Stimulated activated CD8-positive, alpha-beta memory T cell treated with anti-CD3 and anti-CD28 coated beads, Interleukin-4, amount 100 ng/mL, for 24 hours (primary cell): ENCODE measurements at places on chromosomes 5 and 9.
A peak's percentile ranks its signal among the peaks of the same experiment; 100 is the strongest.

- no peak for DNase-seq
Observed at GRCh38 chr5:1374030-1374678, 29.3 kb upstream of the CLPTM1L start.

DNA sequence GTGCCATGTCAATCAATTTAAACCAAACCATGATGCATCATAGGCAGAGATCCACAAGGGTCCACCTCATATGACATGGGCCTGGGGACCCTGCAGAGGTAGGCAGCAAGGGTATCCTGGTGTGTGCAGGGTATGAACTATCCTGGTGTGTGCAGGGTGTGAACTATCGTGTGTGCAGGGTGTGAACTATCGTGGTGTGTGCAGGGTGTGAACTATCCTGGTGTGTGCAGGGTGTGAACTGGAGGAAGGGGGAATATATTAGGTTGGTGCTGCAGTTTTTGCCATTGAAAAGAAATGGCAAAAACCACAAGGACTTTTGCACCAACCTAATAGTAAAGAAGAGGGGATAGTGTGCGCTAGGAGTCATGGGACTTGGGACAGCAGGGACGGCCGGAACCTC is 50.0 kb downstream of the MFAP3 start:
- no peak for DNase-seq

DNA sequence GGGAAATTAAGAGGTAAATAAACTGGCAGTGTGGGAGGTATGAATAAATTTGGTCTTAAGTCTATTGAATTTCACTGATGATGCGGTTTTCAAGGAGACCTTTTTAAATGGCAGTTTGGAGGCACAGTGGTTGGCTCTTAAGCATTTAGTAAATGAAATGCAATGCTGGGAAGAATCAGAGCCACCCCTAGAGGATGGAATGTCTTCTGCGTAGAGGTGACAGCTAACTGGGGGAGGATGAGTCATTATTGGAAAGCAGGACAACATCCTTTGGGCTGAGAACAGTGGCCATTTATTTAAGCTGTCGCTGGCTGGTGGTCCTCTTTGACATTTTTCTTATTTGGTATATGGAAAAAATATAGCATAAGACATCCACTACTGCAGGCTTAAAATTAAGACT is 163.2 kb downstream of the SH3GL2 start:
- no peak for DNase-seq

DNA sequence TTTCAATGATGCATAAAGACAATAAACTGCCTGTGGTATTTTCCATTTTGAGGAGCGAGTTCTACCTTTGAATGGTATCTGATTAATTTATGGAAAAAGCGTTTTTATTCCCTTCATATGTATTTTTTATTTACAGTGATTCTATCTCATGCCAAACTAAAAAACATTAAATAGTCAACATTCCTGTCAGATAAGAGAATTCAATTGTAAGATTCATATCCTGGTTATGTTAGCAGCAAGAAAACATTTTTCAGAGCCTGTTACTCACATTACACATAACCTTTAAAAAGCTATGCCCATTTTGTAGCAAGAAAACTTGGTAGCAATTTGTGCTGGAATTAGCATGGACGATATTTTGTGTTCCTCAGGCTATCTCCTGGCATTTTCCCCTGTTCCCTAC is 55.1 kb upstream of the PRLR start:
- no peak for DNase-seq

GRCh38 chr9:82970359-82970758 is 92.6 kb downstream of the RASEF start:
- no peak for DNase-seq

- no peak for DNase-seq
Observed at GRCh38 chr9:130220352-130220751, 45.2 kb upstream of the HMCN2 start.

- DNase-seq, result no peak
Observed at GRCh38 chr5:13661272-13661671, 283.2 kb downstream of the DNAH5 start.

- DNase-seq, result no peak
Observed at GRCh38 chr9:28824432-28824963, 1251.2 kb upstream of the C9orf72 start.

- no peak for DNase-seq
Observed at GRCh38 chr9:131402073-131402472, 8.2 kb downstream of the PRRC2B start.

- DNase-seq, result no peak
Observed at GRCh38 chr9:72173080-72173479, 23.8 kb downstream of the GDA start.

- no peak for DNase-seq
Observed at GRCh38 chr5:180389252-180390101, 36.3 kb upstream of the GFPT2 start.

DNA sequence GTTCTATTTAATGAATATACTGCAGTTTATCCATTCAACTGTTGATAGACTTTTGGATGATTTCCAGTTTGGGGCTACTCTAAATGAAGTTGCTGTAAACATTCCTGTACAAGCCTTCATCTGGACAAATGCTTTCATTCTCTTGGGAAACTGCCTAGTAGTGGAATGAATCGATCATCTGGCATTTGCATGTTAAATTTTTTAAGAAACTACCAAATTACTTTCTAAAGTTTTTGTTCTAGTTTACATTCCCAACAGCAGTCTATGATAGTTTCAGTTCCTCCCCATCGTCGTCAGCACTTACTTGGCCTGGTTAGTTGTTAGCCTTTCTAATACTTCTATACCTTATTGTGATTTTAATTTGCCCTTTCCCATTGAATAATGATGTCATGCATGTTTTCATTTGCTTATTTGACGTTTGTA is 306.3 kb downstream of the FER start:
- no peak for DNase-seq

DNA sequence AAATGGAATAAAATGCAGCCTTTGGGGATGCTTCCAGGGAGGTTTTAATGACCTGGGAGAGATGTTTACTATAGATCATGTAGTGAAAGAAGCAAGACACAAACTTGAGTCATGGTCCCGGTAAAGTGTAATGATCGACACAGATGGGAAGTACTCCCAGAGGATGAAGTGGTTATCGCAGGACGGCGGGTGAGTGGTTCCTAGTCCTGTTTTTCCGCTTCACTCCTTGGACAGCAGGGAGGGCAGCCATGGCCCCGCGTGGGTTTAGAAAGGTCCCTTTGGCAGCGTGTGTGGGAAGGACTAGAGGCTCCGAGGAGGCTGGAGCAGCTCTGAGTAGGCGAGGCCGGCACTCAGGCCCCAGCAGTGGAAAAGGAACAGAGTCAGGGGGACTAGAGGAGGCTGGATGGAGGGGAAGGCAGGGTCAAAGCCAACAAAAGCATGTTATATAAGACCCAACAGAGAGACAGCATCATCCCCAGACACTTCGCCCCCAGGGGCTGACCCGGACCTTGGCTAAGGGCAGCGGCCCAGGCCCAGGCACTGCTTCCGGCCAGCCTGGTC is 49.2 kb upstream of the STXBP1 start:
- DNase-seq, result no peak

GRCh38 chr5:171839112-171839511 is 53.5 kb downstream of the SMIM23 start:
- no peak for DNase-seq

DNA sequence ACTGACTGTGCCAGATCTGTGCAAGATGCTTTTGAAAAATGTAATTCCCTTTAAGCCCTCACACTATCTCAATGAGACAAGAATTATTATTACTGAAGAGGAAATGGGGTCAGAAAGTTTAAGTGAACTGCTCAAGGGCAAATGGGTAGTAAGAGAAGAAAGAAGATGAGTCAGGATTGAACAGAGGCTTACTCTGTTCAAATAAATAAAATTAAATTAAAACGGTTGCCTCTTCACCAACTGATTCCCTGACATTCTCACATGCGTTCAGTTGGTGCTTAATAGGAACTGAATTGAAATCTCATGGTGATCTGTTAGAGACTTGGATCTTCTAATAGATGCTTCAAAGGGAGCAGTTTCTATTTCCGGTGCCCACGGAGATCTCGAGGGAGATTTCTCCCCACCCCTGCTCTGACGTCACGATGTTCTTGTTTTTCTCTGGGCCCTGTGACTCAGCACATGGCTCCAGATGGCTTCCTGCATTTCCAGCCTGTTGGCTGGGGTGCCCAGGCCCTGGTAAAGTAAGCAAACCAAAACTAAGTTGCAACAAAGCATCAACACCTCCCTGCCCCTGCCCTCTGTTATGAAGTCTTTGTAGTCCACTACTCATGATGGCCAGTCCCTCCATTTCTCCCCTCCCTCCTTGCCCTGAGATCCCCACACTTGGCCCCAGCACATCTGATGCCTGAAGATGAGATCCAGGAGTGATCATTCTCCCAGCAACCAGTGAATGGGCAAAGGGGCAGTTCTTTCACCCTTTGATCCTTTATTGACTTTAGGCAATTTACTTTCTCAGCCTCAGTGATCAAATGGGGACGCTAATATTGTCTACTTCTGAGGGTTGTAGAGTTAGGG is 106.1 kb upstream of the CPEB4 start:
- DNase-seq, result peak; percentile 18

- no peak for DNase-seq
Observed at GRCh38 chr9:8234316-8234715, 434.7 kb upstream of the DMAC1 start.

DNA sequence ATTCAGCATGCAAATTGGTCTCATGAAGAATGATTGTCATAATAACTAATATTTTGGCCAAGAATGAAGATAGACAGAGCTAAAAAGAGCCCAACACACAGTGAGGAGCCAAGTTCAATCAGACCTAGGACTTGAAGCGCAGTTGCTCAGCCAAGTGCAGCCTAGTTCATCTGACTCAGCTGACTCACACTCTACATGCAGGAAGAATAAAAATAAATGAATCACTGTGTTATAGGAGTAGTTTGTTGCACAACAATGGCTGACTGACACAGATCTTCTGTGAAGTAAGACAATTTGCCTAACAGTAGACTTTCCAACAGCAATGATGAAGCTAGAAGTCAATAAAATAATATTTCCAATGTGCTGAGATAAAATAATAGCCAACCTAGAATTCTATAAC is 261.5 kb downstream of the CEMIP2 start:
- DNase-seq, result no peak

- DNase-seq, result no peak
Observed at GRCh38 chr5:148511810-148512347, 128.1 kb downstream of the FBXO38 start.

GRCh38 chr5:126851501-126852011 is 74.6 kb downstream of the LMNB1 start:
- no peak for DNase-seq

- DNase-seq, result no peak
Observed at GRCh38 chr5:120927950-120928530, 463.9 kb downstream of the PRR16 start.

GRCh38 chr5:82044010-82044409 is 72.2 kb downstream of the ATG10 start:
- DNase-seq, result no peak

DNA sequence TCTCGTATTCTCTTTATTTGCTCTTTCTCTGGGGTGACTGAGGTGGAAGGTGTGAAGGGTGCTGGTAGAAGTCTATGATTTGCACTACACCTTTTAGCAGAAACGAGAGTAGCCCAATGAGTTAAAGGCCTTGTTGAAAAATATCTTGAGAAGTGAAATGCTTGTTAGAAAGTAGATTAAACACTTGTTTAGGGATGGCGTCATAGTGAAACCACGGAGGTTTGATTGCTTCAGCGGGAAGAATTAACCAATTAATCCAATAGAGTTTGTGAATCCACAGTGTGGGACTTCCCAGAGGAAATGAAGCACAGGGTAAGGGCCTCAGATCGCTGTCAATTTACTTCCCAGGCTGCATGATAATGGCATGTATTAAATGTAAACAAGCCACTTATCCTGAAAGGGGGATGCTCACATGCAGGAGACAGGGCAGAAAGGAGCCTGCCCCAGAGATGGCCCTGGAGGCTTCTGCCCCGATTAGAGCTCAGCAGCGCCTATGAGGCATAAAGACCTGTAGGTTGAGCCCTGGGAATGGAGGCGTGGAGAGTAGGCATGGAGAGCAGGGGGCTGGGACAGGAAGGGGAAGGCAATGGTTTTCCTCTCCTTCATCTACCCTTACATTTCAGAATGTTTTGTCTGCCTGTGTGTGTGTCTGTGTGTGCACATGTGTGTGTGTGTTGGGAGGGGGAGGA is 1.5 kb downstream of the FAM170A start:
- no peak for DNase-seq

- no peak for DNase-seq
Observed at GRCh38 chr9:136351252-136351800, 12.2 kb downstream of the DNLZ start.

DNA sequence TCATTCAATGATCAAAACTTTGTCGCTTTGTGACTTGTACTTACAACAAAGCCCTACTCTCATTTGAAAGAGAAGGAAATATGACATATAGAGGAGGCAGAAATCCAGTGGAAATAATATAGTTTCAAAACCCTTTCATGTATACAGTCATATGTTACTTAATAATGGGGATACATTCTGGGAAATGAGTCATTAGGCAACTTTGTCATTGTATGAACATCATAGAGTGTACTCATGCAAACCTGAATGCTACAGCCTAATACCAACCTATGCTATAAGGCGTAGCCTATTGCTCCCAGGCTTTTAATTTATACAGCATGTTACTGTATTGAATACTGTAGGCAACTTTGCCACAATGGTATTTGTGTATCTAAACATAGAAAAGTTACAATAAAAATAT is 69.0 kb upstream of the SMC2 start:
- DNase-seq, result no peak

DNA sequence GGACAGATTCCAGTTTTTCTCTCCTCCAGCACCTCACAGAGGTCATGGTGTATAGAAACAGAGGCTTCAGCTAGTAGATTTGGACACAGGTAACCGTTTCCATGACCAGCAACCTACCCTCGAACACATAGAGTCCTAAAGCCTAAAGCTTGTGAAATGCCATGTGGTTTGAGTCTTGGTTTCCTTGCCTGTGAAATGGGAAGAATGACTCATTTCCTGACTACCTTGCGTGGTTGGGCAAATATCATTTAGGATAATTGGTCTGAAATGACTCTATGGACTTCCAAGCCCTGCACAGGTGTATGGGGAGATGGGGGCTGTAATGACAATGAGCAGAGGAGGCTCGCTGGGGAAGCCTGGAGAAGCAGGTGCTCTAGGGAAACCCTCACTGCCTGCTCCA is 134.6 kb downstream of the TTLL11 start:
- no peak for DNase-seq

DNA sequence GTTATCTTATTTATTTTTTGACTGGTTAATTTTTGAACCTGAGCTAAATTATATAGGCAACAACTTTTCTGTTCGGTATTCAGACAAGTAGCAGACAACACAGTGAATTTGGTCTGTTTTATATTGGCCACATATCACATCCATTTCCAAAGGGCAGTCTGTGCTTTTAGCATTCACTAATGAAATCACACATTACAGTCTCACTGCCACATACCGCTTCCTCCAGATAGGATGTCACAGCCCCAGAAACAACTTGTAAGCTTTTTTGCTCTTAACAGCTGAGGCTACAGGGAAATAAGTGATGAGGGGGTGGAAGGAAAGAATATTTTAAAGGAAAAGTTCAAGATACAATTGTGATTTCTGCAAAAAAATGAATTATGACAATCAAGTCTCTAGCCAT is 140.6 kb downstream of the PLCXD3 start:
- no peak for DNase-seq

DNA sequence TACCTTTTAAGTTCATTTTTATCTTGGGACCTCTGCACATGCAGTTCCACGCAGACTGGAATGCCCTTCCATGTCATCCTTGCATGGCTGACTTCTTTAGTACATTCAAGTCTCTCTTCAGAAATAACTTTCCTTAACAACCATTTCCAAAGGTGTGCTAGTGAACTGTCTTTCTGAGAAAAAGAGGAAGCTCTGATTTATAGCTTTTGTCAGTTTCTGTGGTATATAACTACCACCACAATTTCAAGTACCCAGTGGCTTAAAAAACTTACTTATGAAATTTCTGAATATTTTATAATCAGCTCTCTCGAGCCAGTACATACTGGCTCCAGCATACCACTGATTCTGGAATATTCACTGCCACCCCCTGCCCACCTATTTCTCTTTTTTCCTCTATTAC is 1613.8 kb downstream of the MAT2B start:
- DNase-seq, result no peak
